ENCODE measurements at places on chromosomes 13 and 19.

GRCh38 chr13:95784900-95785290 is 108.0 kb downstream of the DNAJC3 start:
- no peak for DNase-seq

GRCh38 chr19:18439025-18439909 is 1.3 kb upstream of the ISYNA1 start:
- no peak for DNase-seq

DNA sequence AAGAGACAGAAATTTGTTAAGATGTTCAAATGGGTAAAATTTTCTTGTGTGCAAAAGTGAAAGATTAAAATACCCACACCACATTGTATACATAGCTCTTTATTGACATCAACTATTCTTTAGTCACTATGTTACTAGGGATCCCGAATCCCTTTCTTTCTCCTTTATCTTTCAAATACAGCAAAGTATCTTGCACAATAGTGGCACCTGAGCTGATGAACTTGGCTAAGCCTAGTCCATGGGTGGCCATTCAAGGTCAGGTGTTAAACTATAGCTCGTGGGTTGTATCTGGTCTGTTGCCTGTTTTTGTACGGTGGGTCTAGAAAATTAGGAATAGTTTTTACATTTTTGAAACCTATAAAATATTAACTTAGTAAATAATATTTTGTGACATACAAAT is 210.9 kb downstream of the SLITRK6 start:
- no peak for DNase-seq

GRCh38 chr19:2588081-2588777 is 112.3 kb downstream of the GADD45B start:
- no peak for DNase-seq

- DNase-seq, result no peak
Observed at GRCh38 chr13:110187641-110188161, 119.3 kb downstream of the COL4A1 start.

- DNase-seq, result no peak
Observed at GRCh38 chr19:35056513-35057063, 15.1 kb downstream of the HPN start.

- no peak for DNase-seq
Observed at GRCh38 chr13:76991432-76991795, 467 bp upstream of the CLN5 start.

DNA sequence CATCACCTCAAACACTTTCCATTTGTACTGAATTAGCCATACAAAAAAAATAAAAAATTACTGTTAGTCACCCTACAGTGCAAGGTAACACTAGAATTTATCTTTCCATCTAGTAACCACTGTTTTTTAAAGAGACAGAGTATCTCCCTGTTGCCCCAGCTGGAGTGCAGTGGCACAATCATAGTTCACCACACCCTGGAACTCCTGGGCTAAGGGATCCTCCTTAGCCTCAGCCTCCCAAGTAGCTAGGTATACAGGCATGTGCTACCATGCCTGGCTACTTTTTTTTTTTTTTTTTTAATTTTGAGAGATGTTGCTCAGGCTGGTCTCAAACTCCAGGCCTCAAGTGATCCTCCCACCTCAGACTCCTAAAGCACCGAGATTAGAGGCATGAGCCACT is 17.9 kb downstream of the ANKRD10 start:
- DNase-seq, result no peak

- DNase-seq, result no peak
Observed at GRCh38 chr19:33902802-33903488, 106.3 kb downstream of the KCTD15 start.

DNA sequence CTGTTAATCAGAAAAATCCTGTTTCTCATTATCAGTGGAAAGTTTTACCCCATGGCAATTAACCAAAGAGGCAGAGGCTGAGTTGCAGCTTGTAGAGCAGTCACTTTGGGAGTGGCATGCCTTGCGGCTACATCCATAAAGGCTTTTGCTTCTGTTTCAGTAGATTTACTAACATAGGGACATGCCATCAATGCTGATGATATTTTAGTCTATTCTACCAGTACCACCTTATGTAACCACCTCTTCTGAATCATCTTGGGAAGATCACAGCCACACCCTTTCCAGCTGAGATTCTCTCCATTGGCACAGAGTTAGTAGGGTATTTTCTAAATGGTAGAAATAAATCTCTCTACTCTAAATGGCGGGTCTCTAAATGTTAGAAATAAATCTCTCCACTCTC is 37.5 kb downstream of the POSTN start:
- no peak for DNase-seq

DNA sequence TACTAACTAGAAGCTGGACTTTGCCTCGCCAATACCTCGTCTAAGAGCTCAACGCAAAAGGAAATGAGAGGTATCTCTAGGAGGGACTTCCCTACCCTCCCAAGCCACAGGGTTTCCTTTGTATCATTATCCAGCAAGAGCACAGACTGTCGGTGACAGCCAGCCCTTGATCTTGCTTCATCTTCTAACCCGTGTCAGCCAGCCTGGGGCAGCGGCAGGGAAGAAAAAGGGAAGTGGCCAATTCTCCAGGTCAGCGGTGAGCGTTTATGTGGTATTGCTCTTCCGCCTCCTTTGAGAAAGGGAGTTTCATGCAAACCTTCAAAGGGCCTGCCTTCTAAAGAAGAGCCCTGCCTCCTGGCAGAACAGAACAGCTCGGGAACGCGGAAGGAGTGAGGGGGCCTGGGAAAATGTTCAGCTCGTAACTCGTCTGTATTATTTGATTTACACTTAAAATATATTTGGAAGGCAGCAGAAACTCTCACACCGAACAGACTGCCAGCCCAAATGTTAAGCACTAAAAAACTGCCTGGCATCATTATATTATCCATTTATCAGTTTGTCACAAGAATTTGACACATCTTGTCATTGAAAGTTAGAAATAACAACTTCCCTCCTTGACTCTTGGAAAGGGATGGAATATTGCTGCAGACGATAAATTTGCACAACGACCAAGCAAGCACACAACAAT is 41.8 kb downstream of the EFNB2 start:
- DNase-seq, result no peak

GRCh38 chr19:17137417-17137816 is 61.8 kb downstream of the MYO9B start:
- no peak for DNase-seq
